ENCODE measurements at places on chromosomes 3 and 15. TPM values are rescaled to one million over a fixed set of nuclear protein-coding genes. Genes with fewer than 3 reads are reported as not detected.

KIF15 gene
- total RNA-seq: 0.85 TPM

MAP3K13 gene
- total RNA-seq: 8.4 TPM

PTH1R gene
- 6.4 TPM for total RNA-seq

GOLGA6D gene
- total RNA-seq: not detected

Data from left ventricle myocardium inferior (tissue), 1 donor.